ENCODE measurements at places on chromosomes 2 and 18.

GRCh38 chr2:61450144-61450543, 20.7 kb downstream of the USP34 start:
- no peak for DNase-seq

- no peak for DNase-seq
These were observed 36.9 kb upstream of the NT5C1B start for GRCh38 chr2:18626256-18626668.

GRCh38 chr18:35073186-35074105, 32.2 kb downstream of the MAPRE2 start:
- DNase-seq = no peak

DNA sequence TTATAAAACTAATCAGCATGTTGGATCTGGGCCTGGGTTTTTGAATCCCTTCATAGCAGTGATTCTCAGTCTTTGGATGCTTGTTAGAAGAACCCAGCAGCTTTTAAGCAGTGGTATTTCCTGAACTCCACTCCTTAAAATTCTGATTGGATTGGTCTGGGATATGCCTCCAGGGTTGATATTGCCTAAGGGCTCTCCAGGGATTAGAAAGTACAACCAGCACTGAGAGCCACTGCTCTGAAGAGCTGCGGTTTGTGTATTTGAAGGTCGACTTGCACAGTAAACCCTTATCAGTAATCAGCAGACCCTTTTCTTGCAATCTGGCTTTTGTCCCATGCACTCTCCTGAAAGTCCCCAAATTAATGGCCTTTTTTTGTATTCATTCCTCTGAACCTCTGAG, 17.0 kb upstream of the RBMS1 start:
- DNase-seq = no peak

DNA sequence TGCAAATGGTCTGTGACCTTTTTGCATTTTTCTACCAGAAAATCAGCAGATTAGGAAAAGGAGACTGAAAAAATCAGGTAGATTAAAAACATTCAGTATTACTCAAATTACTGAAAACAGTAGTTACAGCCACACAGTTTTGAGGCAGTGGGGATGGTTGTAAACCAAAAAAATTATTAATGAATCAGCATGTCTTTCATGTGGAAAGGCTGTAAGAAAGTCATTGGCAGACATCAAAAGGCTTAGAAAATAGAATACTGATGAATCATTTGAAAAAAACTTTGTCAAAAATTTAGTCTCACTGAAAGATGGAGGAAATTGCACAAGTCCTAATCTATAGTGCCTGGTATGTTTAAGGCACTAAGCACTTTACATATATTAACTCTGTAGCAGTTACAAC, 133.9 kb upstream of the GCFC2 start:
- no peak for DNase-seq

DNA sequence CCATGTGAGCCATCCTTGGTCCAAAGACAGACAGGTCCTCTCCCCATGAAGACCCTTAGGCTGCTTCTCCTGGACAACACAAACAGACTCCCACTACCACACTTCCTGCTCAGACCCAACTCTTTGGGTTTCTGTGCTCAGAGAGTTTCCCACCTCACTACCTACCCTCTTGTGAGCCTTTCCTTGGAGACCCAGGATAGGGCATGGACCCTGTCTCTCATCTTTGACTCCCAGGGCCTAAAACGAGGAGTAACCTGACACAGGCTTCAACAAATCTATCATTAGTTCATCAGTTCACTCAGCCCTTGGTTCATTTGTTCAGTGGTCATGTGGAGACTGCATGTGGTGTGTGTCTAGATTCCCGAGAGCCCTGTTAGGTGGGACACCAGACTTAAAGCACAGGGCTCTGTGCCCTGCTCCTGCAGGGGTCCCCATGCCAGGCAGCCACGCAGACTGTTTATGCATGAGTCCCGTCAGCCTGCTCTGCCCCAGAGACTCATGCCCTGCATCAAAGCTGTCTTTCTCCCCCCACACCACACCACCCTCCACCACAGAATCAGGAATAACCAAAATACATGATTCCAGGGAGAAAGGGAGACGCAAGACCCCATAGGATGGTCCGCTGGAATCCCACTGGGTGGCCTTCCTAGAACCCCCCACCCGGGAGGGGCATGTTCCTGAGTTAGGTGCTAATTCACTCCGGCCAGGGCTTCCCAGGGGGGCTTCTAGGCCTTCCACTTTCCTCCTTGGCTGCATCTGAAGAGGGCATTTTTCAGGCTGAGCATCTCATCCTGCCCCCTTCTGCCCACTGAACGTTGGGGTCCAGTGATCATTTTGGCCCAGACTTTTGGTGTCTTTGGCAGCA, 100.2 kb upstream of the TEX51 start:
- DNase-seq = no peak

- DNase-seq = no peak
These were observed 6.2 kb downstream of the MBD2 start for GRCh38 chr18:54218299-54218698.

DNA sequence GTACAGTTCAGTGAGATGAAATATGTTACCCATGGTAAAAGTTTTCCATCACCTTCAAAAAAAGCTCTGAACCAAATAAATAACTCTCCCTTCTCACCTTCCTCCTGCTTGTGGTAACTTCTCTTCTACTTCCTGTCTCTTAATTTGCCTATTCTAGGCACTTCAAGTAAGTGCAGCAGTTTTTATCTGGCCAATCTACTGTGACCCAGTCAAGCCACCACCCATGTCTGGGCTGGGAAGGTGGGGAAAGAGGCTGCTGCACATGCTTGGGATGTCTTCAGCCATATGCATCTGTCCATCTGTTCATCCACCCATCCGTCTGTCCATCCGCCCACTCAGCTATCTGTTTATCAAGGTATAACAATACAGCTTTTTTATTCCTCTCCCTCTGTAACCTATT, 31.6 kb downstream of the ZNF532 start:
- no peak for DNase-seq

- no peak for DNase-seq
These were observed 1103.6 kb upstream of the ACVR2A start for GRCh38 chr2:146741260-146741659.

DNA sequence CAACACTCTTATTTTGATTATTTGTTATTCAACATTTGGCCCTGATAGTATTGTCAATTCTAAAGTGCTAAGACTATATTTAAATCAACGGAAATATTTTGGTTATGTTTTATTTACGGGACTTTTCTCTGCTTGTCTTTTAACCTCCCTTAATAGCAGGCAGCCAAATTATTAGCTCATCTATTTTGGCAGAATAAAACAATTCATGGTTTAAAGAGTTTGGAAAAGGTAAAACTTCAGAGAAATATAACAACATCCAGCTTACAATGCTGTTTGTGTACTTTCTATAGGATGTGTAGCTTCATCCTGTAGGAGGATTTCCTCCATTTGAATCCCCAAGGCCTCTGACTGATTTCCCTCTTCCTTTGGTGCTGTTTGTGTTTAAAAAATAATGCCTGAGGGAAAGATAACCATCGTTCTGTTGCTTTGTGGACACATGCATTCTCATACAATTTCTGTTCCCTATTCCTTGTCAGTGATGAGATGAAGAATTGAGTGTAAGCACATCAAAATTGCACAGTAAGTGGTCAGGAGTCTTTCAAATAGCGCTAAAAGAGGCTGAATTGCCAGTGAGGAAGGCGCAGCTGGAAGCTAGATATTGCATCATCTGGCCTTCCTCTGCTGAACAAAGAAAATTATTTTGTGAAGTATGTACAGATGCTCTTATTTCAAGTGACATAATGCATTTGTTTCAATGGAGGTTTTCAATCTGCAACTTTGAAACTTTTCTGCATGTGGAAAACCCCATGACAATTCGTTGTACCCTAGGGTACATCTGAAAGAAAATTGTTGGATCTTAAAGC, 80.3 kb downstream of the CD28 start:
- peak; percentile 84 for DNase-seq

GRCh38 chr2:36706021-36706876, 9.7 kb downstream of the VIT start:
- no peak for DNase-seq

GRCh38 chr2:14751581-14751980, 119.1 kb downstream of the LRATD1 start:
- no peak for DNase-seq

DNA sequence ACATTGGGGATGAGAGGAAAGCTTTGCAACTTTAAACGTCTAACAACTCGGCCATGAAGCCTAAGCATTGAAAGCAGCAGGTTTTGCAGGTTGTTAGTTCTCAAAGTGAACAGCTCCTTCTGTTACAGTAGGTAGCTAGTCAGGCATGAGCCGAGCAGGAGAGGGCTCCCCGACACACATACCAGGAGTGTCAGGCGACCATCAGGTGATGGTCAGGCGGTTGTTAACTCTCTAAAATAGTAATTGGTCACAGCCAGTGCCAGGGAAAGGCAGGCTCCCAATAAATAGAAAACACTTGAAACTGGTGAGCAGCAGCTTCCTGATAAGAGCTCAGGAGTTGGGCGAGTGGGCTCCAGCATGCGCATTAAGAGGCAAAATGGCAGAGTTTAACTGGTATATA, 53.5 kb upstream of the DAPL1 start:
- DNase-seq = no peak

GRCh38 chr18:56309104-56309503, 329.3 kb downstream of the TXNL1 start:
- no peak for DNase-seq
